NCI-H446 treated with DMSO at 0.1 percent for 48 hours (cell line): ENCODE measurements at places on chromosomes 1 and 21.

DNA sequence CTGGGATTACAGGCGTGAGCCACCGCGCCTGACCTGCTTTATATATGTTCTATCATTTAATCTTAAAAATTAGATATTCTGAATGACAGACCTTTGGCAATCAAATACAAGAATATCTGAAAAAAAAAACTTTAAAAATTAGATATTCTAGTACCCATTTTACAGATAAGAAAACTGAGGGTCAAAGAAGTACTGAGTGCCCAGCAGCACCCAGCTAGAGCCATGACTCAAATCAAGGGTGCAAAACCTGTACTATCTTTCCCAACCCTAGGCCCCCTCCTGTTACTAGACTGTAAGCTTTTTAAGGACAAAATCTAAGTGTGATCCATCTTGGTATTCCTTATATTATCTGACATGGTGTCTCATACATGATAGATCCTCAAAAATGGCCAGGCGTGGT, 8.3 kb downstream of the ARHGAP30 start:
- no peak for DNase-seq

DNA sequence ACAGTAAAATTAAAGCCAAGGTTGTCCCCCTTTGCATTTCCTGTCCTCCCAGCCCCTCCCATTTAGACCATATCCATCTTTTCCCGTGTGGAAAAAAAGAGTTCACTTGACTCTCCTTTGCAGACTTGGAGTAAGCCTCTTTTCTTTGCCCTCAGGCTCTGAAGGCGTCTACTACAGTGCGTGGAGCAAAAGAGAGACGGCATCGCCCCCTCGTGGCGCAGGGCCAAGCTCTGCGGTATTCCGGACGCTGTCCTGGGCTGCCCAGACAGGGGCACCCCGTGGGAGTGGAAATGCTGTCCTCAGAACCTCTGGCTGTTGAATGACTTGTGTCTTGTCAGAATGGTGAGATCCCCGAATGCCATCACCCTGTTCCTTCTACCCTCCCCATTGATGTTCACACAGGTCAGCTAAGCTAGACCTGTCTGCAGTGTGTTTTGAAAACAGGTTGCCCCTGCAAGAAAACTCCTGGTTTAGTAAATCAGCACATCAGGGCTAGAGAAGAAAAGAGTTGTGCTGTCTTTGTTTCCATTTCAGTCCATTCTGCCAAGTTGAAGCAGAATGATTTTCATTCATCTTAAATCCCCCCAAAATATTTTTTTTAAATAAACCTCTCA, 12.3 kb upstream of the GJA8 start:
- no peak for DNase-seq

- DNase-seq: peak; percentile 71
Measured at GRCh38 chr1:50981741-50982140, 11.7 kb downstream of the CDKN2C start.

GRCh38 chr1:175527773-175528172, 215.6 kb downstream of the TNR start:
- no peak for DNase-seq

GRCh38 chr21:38114717-38115333, 142.0 kb upstream of the KCNJ15 start:
- no peak for DNase-seq

GRCh38 chr1:217010253-217010652, 287.0 kb upstream of the ESRRG start:
- no peak for DNase-seq

DNA sequence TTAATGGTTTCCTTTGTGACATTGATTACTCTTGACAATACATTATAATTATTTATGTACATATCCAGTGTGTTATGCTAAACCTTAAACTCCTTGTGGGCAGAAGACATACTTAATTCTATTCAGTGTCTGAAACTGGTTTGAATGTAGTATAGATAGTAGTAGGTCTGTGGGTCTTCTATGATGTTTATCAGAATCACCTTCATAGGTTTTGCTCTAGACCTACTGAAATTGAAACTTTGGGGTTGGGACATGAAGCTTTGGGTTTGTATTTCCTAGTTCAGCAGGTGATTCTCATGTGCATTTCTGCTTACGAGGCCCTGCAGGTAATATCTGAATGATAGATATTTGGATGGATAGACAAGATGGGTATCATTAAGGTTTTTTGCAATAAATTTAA, 48.6 kb downstream of the MIGA1 start:
- DNase-seq: no peak

GRCh38 chr1:113998361-113998760, 19.1 kb downstream of the OLFML3 start:
- peak; percentile 18 for DNase-seq

GRCh38 chr1:193937308-193937707, 750.9 kb upstream of the B3GALT2 start:
- no peak for DNase-seq
